ENCODE measurements at places on chromosomes 6 and 20.

- DNase-seq: no peak
Measured at GRCh38 chr6:143601504-143601903, 76.3 kb upstream of the PHACTR2 start.

- DNase-seq: no peak
Measured at GRCh38 chr6:7215798-7216231, 97.2 kb downstream of the SSR1 start.

DNA sequence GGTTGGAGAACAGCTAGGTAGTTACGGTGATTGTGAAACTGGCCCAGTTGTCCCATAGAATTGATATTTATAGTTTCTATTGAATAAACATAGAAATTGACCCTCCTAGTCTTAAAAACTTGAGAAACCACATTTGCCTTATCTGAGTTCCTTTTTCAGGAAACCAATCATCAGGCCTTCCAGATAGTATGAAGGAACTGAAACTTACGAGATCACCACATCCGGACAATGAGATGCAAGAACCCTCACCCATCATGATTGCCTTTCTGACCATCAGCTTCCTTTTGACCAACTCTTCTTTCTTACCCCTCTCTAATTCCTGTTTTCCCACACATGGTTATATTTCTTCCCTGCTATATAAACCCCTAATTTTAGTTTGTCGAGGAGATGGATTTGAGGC is 21.8 kb downstream of the SLC35F1 start:
- DNase-seq: no peak

GRCh38 chr6:150659046-150659763 is 59.5 kb downstream of the PLEKHG1 start:
- DNase-seq: no peak

GRCh38 chr20:62845416-62846160 is 16.0 kb downstream of the TCFL5 start:
- DNase-seq: no peak

DNA sequence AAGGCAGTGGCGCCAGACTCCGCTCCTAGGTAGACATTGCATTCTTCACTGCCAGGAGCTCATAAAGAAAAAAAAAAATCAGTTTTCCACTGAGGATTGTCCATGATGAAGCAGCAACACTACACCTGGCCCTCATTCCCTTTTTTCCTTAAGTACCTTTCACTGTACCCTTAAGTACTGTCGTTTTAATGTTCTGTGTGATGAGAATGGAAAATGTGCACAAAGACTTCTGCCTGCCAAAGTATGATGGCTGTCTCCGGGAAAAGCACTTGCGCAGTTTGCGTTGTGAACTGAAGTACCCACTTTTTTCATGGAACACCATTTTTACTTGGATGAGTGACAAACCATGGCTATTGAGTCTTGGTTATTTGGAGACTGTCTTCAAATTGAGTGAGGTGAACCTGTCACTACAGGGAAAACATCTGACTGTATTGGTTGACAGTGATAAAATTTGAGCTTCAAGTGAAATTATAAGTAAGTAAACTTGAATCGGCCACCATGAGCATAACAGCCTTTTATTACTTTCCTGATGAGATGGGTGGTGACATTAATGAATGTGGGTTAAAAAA is 104.8 kb downstream of the NCOA3 start:
- DNase-seq: no peak

DNA sequence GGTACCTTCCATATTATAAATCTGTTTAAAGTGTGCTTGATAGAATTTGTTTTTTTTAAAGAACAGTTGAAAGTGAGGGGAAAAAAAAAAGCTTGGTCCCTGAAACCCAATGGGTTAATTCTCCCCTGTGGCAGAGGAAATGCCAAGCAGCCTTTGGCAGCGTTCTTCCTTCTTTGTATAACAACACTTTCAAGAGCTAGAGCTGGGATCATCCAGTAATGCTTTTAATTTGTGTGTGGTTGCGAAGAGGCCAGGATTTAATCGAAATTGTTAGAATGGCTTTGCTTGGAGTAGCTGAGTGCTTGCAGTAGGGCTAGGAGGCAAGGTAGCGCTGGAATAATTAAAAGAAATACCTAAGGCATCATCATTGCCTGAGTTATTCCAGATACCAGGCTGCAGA is 692.0 kb downstream of the DHX35 start:
- DNase-seq: no peak

- DNase-seq: no peak
Measured at GRCh38 chr6:55184782-55185530, 10.6 kb downstream of the HCRTR2 start.
